ENCODE measurements at places on chromosomes 7 and 10.

DNA sequence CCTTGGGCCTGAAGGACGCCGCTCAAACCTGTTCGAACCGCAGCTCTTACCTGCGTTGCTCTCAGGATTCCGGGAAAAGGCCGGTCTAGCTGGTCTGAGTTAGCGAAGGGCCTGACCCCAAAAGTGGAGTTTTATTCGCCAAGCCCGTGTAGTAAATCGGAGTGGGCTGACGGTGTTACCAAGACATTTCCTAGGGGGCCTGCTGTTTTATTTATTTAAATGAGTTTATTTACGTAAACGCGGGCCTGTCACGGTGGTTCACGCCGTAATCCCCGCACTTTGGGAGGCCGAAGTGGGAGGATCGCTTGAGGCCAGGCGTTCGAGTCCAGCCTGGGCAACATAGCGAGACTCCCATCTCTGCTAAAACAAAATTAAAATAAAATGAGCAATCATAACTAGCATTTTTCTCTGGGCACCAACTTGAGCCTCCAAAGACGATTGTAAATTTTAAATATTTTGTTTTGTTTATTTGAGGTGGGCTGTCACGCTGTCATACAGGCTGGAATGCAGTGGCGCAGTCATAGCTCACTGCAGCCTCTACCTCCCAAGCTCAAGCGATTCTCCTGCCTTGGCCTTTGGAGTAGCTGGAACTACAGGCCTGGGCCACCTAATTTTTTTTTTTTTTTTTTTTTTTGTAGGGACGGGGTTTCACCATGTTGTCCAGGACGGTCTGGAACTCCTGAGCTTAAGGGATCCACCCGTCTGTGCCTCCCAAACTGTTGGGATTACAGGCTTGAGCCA lies 903 bp downstream of the ZNF655 start:
- DNase-seq = no peak

DNA sequence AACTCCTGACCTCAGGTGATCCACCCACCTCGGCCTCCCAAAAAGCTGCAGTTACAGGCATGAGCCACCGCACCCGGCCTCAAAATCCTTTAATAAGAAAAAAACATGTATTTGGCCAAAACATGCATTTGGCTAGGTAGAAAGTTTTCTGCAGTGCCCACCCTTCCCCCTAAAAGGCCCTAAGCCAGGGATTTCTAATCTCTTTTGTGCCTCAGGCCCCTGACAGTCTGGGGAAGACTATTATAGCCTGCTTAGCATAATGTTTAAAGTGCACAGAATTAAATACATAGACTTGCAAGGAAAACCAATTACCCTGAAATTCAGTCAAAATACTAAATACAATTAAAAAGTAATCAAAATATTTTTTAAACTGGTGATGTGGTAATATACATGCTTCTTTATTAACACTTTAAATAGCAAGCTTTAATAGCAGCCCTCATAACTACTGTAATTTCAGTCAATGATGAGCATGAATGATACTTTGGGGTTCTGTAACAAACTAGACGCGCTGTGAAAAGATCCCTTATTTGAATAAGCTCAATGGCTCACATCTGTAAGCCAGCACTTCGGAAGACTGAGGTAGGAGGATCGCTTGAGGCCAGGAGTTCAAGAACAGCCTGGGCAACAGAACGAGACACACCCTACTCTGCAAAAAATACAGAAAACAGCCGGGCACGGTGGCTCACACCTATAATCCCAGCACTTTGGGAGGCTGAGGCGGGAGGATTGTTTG lies 29.9 kb downstream of the SPDYE6 start:
- no peak for DNase-seq

- DNase-seq = no peak
These were observed 82.5 kb upstream of the GATA3 start for GRCh38 chr10:7971949-7972348.

DNA sequence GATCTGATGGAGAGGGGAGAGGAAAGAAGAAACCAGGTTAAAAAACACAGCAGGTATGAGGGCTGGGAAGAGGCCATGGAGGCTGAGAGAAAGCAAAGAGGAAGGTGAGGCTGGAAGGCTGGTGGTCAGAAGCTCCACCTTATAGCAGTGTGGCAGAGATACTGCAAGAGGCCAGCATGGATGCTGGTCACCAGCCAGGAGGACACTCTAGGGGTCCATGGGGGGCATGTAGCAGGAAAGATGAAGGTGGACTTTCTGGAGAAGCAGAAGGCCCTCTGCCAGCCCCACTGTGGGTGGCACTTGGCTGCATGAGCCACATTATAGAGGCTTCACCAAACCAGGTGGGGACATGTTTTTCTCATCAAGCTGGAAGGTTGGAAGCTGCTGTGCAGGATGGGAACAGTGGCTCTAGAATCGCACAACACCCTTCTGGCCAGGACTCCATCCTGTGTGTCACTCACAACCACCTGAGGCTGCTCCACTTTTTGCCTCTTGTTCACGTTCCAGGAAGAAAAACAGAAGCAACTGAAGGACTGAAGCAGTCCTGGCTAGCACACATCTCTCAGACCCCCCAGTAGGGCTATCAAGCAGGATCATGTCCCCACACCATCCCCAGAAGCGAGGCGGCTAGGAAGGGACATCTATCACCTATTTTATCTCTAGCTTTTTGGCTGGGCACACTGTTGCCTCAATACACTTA lies 587.5 kb upstream of the MGMT start:
- DNase-seq = no peak

DNA sequence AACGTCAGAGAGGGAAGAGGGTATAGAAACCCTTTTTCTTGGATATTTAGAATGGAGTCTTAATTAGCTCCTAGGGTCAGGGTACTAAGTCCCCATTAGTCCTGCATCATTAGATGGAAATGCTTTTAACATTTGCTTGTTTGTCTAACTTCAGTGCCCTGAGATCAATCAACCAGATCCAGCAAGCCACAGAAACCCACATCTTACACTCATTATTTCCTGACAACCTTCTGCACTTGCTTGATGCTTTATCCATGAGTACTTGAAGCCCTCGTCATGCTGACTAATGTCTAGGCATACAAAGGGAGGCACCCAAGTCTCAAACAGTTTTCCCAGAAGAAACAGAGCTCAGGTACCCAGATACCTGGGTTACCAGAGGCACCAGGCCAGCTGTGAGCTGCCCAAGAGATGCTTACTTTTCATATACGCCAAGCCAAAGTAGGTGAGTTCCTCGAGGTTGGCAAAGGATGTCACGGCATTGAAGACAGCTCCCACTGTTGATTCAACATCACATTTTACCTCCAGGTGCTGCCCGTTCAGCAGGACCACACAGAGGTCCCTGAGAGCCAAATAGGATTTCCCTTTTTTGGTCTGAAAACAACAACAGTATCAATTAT lies 42.7 kb downstream of the FRMPD2 start:
- DNase-seq = no peak
